MM.1S (cell line): ENCODE measurements at places on chromosomes 1 and 21.

GRCh38 chr1:84836145-84836544, 56.9 kb downstream of the LPAR3 start:
- DNase-seq = no peak

GRCh38 chr21:44845418-44846223, 27.8 kb upstream of the SUMO3 start:
- peak; percentile 33 for DNase-seq

- DNase-seq = no peak
Observed at GRCh38 chr1:160916666-160917065, 31.7 kb upstream of the ITLN1 start.

GRCh38 chr1:81551946-81552345, 248.8 kb upstream of the ADGRL2 start:
- DNase-seq = no peak

DNA sequence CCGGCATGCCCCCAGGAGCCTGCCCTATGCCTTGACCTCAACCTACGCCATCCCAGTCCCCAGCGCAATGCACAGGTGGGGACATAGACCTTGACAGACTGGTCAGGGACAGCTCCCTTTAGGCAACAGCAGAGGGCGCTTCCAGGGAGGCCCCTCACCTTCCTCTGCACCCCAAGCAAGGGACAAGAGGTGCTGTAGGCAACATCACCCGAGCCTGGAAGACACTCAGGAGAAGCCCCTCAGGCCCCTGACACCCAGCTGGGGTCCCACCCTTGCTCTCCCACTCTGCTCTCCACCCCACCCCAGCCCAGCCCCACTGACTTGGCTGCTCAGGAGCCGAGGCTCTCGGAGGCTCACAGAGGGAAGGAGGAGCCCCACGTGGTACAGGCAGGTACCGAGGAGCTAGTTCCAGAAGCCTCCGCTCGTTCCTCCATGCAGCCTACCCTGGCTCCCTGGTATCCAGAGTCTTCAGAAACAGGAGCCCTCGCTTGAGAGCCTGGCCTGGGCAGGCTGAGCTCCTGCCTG, 2.4 kb upstream of the WNT3A start:
- DNase-seq = peak; percentile 60

DNA sequence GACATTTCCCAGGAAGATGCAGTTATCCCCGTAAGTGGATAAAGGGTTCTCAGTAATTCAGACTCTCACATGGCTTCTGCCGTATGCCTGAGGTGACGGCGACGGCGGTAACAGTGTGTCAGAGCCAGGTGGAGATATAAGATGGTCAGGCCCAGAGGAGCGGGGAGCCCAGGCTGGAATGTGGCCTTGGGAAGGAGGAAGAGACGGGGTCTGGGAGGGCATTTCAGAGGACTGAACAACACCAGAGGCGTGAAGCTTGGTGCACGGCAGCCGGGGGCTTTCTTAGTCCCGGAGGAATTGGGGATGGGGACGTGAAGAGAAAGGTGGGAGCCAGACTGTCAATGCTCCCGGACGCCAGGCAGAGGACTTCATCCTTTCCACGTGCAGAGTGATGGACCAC, 1.0 kb downstream of the RER1 start:
- no peak for DNase-seq

GRCh38 chr21:46569081-46569480, 35.8 kb downstream of the S100B start:
- no peak for DNase-seq

DNA sequence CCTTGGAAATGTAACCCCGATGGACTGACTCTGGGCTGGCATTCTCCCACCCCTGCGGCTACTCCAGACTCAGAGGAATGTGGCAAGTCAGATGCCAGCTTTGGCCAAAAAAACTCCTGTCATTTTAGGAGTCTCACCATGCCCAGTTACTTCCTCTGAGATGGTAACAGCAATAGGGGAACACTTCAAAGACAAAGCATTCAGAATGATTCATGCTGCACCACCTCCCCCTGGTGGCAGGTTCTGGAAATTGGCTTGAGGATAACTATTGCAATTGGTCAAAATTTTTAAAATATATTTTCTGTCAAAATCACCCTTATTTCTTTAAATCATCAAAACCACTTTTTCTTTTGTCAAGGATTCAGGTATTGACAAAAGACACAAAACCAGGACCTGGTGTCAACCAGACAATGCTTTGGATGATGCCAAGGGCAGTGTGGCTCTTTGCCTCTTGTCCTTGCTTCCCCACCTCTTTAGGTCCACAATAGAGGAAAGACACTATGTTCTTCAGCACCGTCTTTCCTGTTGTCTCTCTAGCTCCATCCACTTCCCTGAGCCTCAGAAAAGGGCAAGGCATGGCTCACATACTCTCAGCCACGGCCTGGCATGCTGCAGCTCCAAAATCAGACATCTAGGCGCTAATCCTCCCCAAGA, 9.9 kb upstream of the CDCA8 start:
- peak; percentile 72 for DNase-seq

DNA sequence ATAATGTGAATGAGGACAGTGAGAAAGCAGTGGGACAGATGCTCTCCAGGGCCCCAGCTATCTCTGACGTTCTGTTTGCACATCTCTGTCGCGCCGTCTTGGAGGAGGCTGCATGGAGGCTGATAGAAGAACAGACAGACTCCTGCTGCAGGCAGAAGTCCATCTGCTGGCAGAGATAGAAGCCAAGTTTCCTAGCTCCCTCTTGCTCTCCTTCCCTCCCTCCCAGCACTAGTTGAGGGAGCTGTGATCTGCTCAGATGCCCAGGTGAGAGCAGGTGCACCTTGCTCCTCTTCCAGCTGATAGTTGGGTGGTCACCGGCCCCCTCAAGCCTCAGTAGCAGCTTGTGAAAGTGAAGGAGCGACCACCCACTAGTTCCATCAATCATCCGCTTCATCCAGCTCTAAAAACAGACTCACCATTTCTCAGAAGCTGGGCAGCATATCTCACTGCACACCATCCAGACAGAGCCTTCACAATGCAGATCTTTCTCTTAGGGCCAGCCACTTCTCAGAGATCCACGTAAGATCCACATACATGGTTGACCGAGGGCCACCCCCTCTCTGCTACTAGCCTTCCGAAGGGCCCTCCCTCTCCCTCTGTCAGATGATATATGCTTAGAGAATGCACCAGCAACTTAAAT, 12.9 kb downstream of the LRRN2 start:
- no peak for DNase-seq
